ENCODE measurements at places on chromosomes 1 and 21. TPM values are rescaled to one million over a fixed set of nuclear protein-coding genes. Genes with fewer than 3 reads are reported as not detected.

DNA sequence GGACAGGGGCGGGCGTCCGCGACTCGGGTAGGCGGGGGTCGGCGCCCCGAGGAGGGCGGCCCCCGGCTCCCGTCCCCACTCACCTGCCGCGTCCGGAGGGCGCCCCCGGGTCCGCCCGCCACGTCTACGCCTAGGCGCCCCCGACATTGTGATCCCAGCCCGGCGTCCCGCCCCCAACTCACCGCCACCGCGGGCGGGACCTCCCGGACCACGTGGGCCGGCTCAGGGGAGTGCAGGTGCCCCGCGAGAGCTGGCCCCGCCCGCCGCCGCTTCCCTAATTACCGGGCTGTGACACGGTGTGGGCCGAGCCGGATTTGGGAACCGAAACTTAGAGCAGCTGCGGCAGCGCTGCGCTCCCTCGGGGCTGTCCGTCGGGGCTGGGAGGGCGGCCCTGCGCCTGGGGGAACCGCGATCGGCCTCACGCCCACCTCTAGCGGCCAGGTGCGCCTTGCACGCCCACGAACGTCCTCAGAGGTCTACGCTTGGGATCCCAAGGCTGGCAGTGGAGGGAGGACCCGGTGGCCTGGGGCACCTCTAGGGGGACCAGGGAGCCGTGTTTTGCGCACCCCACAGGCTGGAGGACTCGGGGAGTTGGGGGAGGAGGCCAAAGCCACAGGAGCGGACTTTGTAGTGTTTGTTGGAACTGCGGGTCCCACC is 521 bp upstream of the NADK start:
- DNase-seq = no peak

- no peak for DNase-seq
Measured at GRCh38 chr1:211947396-211948295, 87.7 kb downstream of the INTS7 start.

The NOC2L gene
- total RNA-seq = 63.3 TPM

GRCh38 chr1:55078470-55078869 is 39.1 kb downstream of the PCSK9 start:
- no peak for DNase-seq

The PRKCZ gene
- total RNA-seq = 3.1 TPM

DNA sequence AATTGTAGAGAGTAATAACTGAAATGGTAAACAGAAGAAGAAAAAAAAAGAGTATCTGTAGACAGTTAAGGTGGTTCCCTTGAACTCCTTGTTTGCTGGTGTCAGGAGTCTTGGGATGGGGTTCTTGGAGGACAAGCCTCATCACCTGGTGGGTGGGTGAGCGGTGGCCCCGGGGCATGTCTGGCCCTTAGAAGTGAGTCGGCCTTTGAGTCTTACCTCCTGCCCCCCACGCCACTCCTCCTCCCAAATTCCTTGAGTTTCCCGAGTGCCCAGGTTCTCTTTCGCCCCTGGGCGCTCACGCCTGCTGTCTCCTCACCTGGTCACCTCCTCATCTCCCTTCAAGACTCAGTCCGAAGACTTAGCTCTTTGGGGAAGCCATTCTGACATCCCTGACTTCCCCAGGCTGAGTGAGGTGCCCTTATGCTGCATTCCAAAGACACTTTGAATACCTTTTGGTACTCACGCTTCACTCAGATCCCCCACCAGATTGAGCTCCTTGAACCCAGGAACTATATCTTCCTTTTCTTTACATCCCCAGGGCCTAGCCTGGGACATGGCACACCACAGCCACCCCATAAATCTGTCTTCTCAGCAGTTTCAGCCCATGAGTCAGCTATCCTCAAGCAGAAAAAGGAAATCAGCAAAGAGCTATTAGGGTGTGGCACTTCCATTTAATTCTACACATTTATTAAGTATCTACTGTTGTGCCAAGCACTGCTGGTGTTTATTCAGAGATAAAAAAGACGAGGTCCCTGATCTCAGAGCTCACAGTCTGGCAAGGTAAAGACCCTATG is 13.5 kb upstream of the IKBKE start:
- no peak for DNase-seq

DNA sequence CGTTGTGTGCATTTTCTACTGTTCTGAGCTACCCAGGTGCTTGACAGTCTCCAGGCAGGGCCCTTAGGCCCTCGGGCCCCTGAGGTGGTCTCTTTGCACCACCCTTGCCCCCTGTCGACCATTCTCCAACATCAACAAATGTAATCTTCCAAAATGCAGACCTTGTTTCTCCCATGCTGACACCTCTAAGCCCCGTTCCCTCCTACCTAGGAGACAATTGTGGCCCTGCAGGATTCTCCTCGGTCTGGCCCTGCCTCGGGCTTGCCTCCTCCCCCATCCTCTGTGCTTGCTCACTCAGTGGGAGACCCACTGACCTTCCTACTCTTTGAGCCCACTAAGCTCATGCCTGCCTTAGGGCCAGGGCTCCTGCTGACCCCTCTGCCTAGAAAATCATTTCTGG is 104.2 kb upstream of the TARDBP start:
- DNase-seq = no peak
